LHCN-M2 (cell line): ENCODE measurements at places on chromosomes 12 and 14. TPM values are rescaled to one million over a fixed set of nuclear protein-coding genes. Genes with fewer than 3 reads are reported as not detected.

- peak; percentile 88 for DNase-seq
Observed at GRCh38 chr12:1776170-1776921, 44.0 kb upstream of the LRTM2 start.

- no peak for DNase-seq
Observed at GRCh38 chr12:19196959-19197630, 67.6 kb downstream of the PLEKHA5 start.

HOXC4 gene
- 2.9 and 4.2 TPM in 2 replicates for total RNA-seq

GRCh38 chr12:132129007-132129406 lies 15.1 kb downstream of the DDX51 start:
- DNase-seq = no peak

ENDOU gene
- total RNA-seq = 0.51 and 0.63 TPM in 2 replicates
